SJCRH30 (cell line): ENCODE measurements at places on chromosomes 12 and 14.

DNA sequence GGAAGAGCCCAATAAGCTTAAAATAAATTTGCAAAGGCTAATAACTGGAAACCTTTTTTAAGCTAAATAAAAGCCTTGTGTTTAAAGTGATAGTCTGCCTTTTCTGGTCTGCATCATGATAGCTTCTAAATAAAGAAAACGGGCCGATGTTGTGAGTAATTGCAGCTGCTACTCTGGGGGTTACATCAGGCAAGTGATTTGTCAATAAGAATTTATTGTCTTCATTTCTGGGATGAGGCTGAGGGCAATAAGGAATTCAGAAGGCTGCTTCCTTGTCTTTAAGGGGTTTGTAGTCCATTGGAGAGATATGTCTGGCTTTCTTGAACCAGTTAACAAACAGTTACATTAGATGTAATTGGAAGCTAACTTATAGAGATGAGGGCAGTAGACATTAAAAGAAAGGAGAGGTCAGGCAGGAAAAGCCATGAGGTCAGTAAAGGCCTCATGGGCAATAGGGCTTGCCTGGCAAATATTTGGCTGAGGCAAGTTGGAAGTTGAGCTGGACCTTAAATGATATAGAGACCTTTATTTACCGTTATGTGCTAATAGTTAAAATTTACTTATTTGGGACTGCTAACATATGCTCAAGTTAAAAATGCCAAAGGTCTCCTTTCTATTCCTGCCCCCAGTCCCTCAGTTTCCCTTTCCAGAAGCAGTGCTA, 85.0 kb downstream of the CRADD start:
- no peak for DNase-seq
- peak overlapping the region; percentile 38 for H3K27ac ChIP-seq
- H3K36me3 ChIP-seq, result no peaks in the 10 kb centered on the region

GRCh38 chr12:27498149-27498548, 25.9 kb upstream of the PPFIBP1 start:
- H3K36me3 ChIP-seq, result no peaks in the 10 kb centered on the region
- no peaks in the 10 kb centered on the region for H3K27me3 ChIP-seq
- H3K27ac ChIP-seq, result no peak overlapping the region
- no peak overlapping the region for H3K4me3 ChIP-seq
- DNase-seq, result no peak

- peak overlapping the region; percentile 55 for H3K27ac ChIP-seq
- H3K36me3 ChIP-seq, result no peaks in the 10 kb centered on the region
- no peaks in the 10 kb centered on the region for H3K27me3 ChIP-seq
- H3K4me1 ChIP-seq, result peaks cover 48% of the 10 kb centered on the region
- DNase-seq, result peak; percentile 100
Measured at GRCh38 chr12:57893431-57894353, 47.2 kb upstream of the CTDSP2 start.

DNA sequence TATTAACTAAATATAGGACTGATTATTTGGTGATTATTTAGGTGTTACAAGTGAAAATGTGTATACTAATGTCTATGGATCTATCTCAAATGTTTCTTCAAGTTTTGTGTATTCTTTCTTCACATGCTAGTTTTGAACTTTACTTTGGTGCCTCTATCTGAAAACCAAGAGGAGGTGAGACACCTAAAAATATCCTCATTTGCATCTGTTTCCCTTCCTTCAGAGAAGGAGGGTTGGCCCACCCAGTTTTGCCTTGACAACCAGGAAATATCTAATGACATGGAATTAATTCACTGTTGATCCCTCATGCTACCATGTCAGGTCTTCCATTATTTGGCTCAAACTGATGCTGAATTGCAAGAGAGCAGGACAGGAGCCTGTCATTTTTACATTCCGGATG, 500.4 kb downstream of the NELL2 start:
- DNase-seq, result no peak
- no peak overlapping the region for H3K4me3 ChIP-seq
- H3K36me3 ChIP-seq, result no peaks in the 10 kb centered on the region
- H3K27ac ChIP-seq, result no peak overlapping the region
- no peaks in the 10 kb centered on the region for H3K27me3 ChIP-seq

DNA sequence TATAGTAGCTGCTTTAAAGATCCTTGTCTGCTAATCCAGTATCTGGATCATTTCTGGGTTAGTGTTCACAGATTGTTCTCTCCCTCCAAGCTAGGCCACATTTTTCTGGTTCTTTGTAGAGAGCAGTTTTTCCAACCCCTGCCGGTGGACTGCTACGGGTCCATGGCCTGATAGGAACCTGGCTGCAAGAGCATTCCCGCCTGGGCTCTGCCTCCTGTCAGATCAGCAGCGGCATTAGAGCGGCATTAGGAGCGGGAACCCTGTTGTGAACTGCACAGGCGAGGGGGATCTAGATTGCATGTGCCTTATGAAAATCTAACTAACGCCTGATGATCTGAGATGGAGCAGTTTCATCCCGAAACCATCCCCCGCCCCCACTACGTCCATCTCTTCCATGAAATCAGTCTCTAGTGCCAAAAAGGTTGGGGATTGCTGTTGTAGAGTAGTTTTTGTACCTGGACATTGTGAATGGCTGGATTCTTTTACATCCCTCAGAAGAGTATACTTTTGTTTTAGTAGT, 50.4 kb downstream of the MYRFL start:
- H3K27me3 ChIP-seq, result no peaks in the 10 kb centered on the region
- no peaks in the 10 kb centered on the region for H3K4me1 ChIP-seq
- no peak for DNase-seq
- H3K36me3 ChIP-seq, result no peaks in the 10 kb centered on the region
- no peak overlapping the region for H3K27ac ChIP-seq
- H3K4me3 ChIP-seq, result no peak overlapping the region

DNA sequence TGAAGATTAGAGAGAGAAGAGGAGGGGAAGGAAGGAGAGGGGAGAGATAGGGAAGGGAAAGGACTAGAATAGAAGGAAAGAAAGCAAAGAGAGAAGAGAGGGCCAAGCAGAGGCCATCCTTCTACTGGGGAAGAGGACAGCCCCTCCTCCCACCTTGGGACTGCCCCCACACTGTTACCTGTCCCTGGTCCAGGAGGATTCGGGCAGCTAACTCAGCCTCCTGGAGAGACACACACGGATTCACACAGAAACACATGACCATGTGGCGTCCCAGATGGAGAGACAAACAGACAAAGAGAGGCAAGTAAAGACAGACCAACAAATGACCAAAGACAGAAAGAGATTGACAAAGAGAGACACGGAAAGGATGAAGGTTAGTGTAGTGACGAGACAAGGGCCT, 2.2 kb downstream of the NDRG2 start:
- H3K36me3 ChIP-seq, result no peaks in the 10 kb centered on the region
- DNase-seq, result no peak
- no peak overlapping the region for H3K27ac ChIP-seq
- peaks cover 20% of the 10 kb centered on the region for H3K27me3 ChIP-seq
- H3K4me1 ChIP-seq, result no peaks in the 10 kb centered on the region
- no peak overlapping the region for H3K4me3 ChIP-seq

GRCh38 chr12:97967831-97968230, 505.2 kb downstream of the RMST start:
- no peaks in the 10 kb centered on the region for H3K4me1 ChIP-seq
- H3K27ac ChIP-seq, result no peak overlapping the region
- no peaks in the 10 kb centered on the region for H3K27me3 ChIP-seq
- no peak overlapping the region for H3K4me3 ChIP-seq
- peak; percentile 4 for DNase-seq

GRCh38 chr14:58731465-58732293, 93.9 kb downstream of the DACT1 start:
- H3K27ac ChIP-seq, result peak overlapping the region; percentile 67
- H3K4me3 ChIP-seq, result no peak overlapping the region
- H3K4me1 ChIP-seq, result peaks cover 19% of the 10 kb centered on the region
